ENCODE measurements at places on chromosomes 4 and X.

DNA sequence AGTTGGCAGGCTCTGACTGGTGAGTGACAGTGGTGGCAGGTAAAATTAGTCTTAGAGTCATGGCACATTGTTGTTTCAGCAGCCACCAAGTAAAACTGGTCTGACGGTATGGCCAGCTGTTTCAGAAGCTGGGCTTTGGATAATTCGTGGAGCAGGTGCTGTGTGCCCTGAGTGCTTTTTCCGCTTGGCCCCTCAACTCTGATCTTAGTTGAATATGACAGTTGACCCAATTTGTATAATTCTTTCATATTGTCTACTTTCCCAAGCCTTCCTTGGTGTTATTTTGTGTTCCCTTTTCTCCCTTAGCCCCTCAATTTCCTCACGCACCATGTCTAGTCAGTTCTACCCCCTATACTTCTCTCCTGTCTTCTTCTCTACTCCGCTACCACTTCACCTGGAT lies 32.0 kb downstream of the CDS1 start:
- DNase-seq, result no peak

- DNase-seq, result no peak
Observed at GRCh38 chrX:150063138-150063518, 124.8 kb upstream of the EOLA2 start.

DNA sequence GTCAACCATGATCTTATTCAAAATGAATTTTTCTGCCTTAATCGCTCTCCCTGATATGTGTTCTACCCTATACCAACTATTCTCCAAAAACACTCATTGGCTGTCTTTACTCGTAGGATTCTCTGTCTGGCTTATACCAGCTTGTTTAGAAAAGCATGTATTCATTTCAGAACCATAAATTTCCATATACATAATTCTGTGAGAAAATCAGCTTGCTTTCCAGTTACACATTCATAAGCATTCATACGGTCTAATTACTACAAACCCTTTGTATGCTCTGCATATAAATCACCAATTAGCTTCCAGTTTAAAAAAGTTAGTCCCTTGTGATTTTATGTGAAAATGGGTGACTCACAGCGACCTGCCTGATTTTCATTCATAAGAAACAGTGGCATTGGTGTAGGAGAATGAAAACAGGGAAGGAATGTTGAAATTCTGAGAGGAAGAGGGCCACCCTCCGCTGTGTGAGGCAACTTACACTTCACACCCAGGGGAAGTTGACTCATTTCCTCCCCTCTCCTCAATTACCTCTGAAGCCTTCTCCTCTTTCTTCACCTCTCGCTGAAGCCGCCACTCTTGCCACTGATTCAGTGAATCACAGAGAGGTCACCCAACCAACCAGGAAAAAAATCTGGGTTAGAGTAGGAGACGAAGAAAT lies 63.3 kb downstream of the MEPE start:
- no peak for DNase-seq

GRCh38 chr4:156659570-156659969 lies 312.0 kb downstream of the PDGFC start:
- no peak for DNase-seq

GRCh38 chr4:120616041-120616440 lies 306.5 kb downstream of the PRDM5 start:
- DNase-seq, result no peak

DNA sequence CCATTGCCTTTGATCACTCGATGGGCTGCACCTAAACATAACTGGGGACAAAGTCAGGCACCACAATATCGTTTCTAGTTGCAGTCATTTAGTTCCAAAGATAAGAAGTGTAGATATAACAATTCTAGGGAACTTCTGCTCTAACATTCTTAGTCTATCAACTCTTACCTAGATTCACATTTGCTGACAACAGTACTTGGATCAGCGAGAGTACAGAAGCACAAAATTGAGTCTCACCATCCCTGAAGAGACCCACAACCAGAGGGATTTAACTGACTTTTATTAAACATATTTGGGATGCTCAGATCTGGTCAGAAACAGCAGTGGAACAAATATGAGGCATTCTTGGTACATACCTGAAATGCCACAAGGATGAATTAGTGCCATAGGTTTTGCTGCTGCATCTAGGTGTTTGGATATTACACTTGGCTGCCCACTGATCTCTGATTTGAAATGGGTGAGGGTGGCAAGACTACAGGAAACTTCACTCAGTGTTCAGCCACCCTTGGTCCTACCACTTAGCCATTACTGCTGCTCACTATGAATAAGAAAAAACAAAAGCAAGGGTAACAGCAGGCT lies 28.9 kb upstream of the HUWE1 start:
- no peak for DNase-seq

DNA sequence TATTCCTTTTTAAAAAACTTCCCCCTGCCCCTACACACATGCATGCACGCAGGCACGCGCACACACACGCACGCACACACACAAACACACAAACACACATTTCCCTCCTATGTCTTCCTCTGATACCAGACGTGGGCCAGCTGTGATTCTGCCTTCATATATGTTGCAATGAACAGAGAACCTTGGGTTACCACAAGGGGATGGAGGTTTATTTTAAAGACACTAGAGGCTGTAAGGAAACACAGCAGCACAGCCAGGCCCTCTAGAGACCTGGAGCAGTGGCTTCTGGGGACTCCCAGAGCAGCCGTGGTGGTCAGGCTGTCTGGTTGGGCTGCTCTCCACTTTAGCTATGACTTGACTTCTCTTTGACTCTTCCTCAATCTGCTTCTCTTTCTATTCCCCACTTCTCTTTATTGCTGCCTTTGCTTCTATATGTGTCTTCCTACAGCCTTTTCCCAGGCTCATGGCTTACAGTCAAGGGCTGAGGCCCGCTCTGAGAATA lies 3.2 kb upstream of the TLR10 start:
- DNase-seq, result peak; percentile 65

DNA sequence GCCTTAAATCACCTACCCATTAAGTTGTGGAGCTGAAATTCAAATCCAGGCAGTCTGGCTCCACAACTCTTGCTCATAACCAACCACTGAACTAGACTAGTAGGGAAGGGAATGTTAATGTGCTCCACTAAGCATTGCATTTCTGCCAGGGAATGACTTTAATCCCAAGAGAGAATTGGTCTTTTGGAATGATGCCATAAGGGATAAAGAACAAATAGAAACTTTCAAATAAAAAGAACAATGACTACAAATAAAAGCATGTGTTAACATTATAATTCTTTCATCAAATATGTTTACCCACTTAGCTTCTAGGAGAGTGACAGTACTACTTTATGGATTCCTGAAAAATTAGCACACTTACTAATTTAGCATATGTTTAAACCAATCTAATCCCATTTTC lies 905.9 kb downstream of the CENPC start:
- DNase-seq, result no peak
